Fibroblast of villous mesenchyme (primary cell): ENCODE measurements at places on chromosomes 1 and 21.
A peak's percentile ranks its signal among the peaks of the same experiment; 100 is the strongest.

GRCh38 chr1:63773815-63774616, at the start of gene ROR1:
Gene ROR1 (plus strand): TSS chr1:63774017.
- DNase-seq: peak; percentile 85

DNA sequence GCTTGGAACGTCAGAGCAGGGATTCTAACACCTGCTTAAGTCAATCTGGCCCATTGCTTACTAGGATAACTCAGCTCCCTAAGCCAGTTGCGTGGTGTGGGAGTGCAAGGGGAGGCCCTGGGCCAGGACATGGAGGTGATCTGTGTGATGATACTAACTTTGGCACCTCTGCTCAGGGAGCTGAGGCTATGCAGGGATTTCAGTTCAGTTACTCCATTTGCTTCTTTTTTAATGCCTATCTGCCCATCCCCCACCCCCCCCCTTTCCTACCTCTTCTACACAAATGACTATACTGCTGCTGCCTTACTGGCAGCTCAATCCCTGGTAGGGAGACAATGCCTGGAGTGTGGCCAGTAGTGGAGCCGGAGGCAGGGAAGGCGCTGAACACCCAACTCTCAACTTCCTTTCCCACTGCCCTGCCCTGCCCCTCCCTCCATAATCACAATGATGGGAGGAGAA, 19.5 kb downstream of the INKA2 start:
- no peak for DNase-seq

GRCh38 chr1:21114431-21114830, 62.3 kb downstream of the EIF4G3 start:
- no peak for DNase-seq

GRCh38 chr1:54347955-54348699, 58.1 kb downstream of the SSBP3 start:
- DNase-seq: no peak

- no peak for DNase-seq
Measured at GRCh38 chr1:29878501-29878900, 642.2 kb downstream of the PTPRU start.

- DNase-seq: no peak
Measured at GRCh38 chr1:45785583-45785982, 17.8 kb upstream of the MAST2 start.

DNA sequence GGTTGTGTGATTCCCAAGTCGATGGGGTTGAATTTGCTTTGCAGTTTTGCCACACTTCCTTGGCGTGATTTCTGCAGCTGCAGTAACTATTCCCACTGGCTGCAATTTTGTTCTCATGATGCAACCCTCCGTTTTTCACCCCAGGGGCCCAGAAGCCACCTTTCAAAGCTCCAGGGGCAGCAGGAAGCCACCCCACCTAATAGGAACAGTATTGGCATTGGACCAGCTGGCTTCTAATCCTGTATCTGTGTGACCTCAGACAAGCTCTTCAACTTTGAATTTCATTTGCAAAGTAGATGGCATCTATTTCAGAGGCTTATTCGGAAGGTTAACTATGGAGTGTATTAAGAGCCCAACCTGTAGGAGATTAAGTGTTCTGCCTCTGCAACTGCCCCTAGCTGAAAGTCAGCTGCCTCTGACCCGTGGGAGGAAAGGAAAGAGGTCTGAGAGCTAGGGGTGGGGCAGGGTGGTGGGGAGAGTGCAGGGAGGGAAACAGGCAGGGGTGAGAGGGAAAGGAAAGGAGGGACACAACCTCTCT, 12.6 kb downstream of the C1orf115 start:
- DNase-seq: no peak

DNA sequence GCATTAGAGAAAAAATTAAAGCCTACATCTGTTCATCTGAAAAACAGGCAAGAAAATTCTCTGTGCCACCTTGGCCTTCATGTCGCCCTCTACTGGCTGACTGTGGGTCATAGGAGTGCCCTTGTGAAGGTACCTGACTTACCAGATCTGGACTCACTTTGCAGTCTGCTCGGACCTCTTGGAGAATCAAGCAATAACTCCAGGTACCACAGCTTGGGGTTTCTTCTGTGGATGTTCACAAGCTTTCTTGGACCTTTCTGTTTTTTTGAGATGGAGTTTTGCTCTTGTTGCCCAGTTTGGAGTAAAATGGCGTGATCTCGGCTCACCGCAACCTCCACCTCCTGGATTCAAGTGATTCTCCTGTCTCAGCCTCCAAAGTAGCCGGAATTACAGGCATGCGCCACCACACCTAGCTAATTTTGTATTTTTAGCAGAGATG, 2.4 kb upstream of the PRAMEF18 start:
- no peak for DNase-seq

DNA sequence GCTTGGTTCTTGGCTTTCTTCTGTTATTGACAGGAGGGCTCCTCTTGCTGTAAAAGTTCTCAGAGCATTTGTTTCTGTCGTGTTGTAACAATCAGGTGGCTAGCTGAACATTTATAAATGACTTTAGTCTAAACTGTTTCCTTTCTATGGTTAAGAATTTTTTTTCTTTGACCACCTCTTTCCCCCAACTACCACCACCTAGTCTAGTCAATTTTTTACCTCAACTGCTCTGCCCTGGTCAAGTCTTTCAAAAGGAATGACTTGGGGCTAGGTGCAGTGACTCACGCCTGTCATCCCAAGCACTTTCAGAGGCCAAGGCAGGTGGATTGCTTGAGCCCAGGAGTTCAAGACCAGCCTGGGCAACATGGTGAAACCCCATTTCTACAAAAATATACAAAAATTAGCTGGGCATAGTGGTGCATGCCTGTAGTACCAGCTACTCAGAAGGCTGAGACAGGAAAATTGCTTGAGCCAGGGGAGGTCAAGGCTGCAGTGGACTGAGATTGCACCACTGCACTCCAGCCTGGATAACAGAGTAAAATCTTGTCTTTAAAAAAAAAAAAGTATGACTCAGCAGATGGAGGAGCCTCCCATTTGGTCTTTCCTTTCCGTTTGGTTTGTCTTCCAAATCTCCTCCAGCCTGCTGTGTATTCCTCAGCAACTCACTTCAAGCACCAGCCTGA, 40.7 kb downstream of the MAP3K21 start:
- DNase-seq: peak; percentile 57

DNA sequence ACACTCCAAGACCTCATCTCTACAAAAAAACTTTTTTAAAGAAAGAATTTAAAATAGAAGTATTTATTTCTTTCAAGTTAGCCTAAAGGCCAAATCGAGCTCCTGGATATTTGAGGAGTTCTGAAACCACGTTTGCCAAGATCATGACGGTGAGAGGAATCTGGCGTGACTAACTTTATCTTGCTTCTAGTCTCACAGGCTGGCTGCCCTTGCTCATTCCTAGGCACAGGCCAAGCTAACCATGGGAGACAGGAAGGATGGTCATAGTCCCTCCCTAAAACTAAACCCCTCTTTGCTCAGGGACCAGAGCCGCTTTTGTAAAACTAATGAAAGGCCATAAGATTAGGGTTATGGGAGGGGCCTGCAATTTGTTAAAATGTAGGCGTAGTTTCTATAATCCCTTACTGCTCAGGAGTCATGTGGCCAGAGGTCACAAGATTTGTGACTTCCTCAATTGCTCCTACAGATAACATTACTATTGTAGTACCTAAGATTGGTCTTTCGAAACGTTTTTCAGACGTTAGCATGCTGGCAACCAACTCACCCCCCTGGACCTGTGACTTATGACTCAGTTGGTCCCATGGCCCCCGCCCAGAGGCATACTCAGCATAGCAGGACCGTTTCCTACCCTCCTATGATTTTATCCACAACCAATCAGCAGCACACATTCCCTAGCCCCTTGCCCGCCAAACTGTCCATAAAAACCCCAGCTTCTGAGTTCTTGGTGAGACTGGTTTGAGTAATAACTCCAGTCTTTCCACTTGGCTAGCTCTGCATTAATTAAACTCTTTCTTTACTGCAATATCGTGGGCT, 425.0 kb downstream of the SMYD3 start:
- DNase-seq: no peak

- DNase-seq: no peak
Measured at GRCh38 chr1:21910558-21911204, 26.4 kb downstream of the HSPG2 start.

DNA sequence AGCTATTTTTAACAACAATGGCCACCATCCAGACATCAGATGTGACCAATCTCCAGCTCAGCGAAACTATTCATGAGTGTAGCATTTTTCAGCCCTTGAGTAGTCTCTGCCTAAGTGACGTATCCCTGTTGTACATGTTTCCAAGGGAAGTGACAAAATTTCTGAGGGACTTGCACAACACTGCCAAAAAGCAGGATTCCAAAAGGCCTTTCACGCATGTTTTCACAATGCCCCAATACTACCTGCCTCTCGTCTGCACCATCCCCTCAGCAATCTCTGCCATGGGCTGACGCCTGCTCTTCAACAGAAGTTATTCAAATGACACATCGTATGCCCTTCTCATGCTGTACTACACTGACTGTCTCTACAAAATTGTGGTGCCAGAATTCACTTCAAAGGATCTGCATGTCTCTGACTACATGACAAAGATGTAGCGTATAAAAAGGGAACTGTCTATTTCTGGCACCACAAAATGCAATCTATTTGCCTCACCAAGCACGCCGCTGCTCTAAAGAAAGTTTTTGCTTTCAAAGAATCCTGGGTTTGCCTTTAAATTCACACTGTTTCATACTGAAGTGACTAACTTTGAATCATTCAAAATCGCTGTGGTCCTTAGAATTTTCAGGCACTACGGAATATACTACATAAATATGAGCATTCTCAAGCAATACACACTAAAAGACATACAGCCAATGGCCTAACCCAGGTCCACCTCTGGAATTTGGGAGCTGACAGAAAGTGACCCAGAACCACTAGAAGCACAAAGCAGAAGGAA, 32.9 kb downstream of the JAK1 start:
- DNase-seq: peak; percentile 92

DNA sequence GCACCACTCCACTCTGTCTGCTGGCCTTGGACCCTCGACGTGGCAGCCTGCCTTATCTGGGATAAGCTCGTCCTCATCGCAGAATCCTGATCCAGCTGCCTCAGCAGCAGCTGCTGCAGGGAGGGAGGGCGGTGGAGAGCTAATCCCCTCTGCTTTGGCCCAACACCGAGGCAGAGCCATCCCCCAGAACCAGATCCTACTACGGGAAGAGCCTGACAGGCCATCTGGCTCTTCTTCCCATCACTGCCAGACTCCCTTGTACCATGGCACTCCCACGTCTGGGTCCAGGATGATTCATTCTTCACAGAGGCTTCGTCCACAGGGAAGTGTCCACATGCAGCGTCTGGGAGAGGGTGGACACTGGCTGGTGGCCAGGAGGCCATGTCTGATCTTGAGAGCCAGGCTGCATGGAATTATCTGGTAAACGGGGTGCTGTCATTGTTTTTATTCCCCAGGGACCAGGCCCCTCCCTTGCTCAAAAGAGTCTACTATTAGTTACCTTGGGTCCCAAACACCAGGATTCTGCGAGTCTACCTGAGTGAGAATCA, 14.6 kb upstream of the PKP1 start:
- peak; percentile 85 for DNase-seq

DNA sequence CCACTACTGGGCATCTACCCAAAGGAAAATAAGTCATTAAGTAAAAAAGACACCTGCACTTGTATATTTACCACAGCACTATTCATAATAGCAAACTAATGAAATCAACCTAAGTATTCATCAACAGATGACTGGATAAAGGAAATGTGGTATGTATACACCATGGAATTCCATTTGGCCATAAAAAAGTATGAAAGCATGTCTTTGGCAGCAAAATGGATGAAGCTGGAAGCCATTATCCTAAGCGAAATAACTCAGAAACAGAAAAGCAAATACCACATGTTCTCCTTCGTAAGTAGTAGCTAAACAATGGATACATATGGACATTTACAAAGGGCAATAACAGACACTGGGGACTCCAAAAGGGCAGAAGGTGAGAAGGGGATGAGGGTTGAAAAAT, 485.7 kb upstream of the BRINP3 start:
- no peak for DNase-seq

DNA sequence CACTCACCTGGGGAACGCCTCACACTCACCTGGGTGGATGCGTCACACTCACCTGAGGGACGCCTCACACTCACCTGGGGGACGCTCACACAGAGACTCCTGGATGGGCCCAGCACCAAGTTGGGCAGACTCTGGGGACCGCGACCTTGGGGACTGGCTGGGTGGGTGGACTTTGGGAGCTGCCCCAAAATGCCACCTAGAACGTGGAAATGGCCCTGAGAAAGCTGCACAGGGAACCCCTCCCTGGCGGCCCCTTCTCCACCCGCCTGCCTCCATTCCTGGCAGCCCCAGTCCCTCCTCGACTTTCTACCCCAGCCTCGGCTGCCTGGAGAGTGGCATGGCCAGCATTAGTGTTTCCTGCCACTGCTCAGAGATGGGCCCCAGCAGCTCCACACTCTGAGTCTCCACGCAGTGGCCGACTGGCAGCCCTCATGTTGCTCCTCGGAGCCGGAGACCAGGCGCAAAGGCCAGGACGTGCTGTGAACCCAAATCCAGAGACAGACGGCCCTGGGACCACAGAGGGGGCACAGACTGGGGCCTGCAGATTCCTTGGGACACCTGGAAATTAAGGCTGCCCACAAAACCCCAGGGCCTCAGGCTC, 46.5 kb upstream of the ACTRT2 start:
- DNase-seq: no peak

- DNase-seq: peak; percentile 22
Measured at GRCh38 chr1:33815061-33815460, 48.8 kb upstream of the HMGB4 start.

- no peak for DNase-seq
Measured at GRCh38 chr1:100127226-100127625, 5.5 kb downstream of the SASS6 start.

- DNase-seq: peak; percentile 48
Measured at GRCh38 chr1:151058692-151059091, 730 bp downstream of the CDC42SE1 start.

GRCh38 chr1:192810253-192810880, 1.5 kb downstream of the RGS2 start:
- peak; percentile 63 for DNase-seq

DNA sequence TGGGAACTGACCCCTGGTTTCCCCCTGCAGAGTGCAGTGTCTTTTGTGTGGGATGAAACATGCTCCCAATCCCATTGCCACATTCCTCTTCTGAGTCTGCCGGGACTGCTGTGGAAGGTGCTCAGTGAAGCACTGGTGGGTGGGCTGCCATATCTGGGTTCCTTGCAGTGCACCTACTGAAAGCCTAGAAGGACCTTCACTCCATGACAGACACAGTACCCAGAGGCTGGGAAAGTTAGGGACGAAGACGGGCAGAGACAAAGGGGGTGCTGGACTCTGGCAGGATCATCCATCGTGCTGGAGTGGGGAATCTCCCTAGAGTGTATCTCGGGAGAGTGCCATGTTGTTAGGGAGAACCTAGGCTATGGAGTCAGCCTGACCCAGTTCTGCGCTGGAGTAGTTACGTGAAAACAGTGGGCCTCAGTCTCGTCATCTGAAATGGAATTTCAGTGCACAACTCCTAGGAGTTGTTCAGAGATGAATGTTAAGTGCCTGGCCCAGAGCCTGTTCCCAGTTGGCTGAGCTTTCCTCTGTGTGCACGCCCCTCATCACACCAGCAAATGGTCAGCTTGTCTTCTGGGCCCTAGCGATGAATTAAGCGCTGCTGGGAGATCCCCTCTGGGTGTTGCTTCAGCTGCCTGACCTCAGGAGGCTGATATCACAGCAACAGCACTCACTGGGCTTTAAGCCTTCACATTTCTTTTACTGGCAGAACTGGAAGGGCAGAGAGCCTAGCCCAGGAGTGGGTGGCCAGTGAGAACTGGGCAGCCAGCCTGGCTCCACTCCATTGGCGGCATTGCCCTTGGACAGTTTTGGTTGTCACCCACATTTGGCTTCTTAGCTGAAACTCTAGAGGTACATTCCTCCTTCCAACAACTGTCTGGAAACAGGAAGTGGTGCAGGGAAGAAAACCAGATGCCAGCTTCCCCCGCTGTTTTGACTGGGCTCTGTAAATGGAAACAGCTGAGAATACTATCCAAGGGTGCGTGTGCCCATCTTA, 479.8 kb upstream of the VAMP3 start:
- peak; percentile 83 for DNase-seq

- no peak for DNase-seq
Measured at GRCh38 chr21:45367402-45368351, 37.3 kb upstream of the COL18A1 start.
